ENCODE measurements at places on chromosomes 6 and 20.

DNA sequence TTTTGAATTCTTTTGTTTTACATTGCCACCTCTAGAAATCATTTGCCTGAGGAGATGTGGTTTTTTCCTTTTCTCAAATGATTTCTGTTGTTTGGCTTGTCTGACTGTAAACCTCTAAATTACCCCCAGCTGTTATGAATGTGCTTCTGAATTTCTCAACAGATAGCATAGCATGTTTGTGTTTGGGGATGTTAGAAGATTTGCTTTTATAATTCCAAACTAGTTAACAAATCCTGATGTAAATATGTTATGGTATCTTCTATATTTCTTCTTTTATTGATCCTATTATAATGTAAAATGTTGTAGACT, 31.6 kb upstream of the EZR start:
- DNase-seq: peak; percentile 28

DNA sequence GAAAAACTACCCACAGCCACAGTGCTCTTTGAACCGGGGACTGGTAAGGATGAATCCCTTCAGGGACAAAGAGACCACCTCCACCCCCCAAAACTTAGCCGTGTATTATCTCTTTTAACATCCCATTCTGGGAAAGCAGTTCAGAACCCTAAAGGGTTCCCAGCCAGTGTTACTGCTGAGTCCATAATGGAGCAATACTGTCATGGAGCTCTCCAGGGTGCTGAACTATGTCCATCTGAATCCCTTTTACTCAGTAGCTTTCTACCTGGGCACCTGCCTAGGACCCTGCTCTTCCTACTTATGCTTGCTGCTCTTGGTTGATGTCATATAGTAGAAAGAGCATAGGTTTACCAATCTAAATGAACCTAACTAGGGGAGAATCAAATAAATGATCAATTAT, 22.3 kb upstream of the SAYSD1 start:
- peak; percentile 41 for DNase-seq

DNA sequence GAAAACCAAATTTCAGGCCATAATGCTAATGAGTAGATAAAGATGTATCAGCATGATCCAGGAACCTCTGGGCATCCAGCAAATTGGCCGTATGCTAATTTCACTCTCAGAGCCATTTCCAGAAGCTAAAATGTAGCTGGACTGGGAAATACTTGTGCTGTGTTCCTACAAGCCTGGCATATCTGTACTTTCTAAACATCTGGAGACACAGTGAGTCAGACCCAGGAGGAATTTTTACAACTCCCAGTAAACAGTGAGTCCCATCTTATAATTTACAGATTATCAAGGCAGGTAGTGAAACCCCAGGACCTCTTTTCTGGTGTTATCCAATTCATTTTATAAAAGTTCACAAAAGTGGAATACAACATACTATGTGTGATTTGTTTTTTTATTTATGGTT, 683.0 kb upstream of the ADGRB3 start:
- DNase-seq: no peak

GRCh38 chr6:106513808-106514582, 115.3 kb downstream of the RTN4IP1 start:
- DNase-seq: no peak

GRCh38 chr20:57514273-57514751, 10.6 kb downstream of the CTCFL start:
- DNase-seq: peak; percentile 64

- no peak for DNase-seq
Observed at GRCh38 chr6:32568561-32568960, 21.1 kb downstream of the HLA-DRB1 start.

DNA sequence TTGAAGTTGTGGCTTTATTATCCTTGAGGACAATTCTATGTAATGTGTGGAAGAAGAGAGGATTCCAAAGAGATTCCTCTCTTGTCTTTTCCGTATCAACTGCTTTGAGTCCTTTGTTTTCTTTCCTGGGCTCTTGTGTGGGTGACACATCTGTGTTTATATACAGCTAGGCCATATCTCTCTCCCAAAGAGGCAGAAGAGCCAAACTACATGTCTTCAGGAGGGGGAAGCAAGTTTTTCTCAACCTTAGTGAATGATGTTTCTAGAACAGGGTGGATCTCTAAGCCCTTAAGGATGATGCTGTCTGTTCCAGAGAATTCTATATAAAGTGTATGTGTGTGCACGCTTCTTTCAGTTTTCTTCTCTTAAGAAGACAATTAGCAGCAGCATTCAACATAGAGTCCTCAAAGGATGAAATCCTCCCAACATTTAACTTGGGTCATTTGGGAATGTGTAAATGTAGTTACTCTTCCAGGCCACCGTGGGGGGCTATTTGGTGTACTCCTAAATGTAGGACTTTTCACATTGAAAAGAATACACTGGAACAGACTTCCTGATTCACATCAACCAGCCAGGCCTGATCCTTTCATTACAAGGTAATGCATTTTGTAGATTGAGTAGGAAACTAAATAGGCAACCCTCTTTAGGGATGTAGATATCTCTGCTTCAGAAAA, 92.8 kb upstream of the EEF1E1 start:
- DNase-seq: no peak

GRCh38 chr6:56096946-56097621, 150.3 kb downstream of the COL21A1 start:
- DNase-seq: no peak

DNA sequence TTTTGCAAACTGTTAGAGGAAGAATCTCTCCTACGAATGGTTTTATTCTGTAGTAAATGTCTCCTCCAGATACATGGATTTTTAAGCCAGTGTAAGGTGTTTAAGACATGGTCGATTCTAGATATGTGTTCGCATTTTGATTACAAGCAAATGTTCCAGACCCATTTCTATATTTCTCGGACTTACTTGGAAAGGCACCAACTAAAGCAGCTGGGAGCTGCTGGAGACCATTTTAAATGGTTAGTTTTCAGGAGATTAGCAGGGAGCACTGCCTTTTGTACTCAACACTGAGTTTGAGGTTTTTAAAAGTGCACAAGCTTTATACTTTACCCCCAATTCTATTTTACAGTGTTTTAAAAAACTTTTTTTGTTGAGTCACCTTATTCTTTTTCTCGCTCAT, 857.0 kb downstream of the KIF16B start:
- DNase-seq: no peak

DNA sequence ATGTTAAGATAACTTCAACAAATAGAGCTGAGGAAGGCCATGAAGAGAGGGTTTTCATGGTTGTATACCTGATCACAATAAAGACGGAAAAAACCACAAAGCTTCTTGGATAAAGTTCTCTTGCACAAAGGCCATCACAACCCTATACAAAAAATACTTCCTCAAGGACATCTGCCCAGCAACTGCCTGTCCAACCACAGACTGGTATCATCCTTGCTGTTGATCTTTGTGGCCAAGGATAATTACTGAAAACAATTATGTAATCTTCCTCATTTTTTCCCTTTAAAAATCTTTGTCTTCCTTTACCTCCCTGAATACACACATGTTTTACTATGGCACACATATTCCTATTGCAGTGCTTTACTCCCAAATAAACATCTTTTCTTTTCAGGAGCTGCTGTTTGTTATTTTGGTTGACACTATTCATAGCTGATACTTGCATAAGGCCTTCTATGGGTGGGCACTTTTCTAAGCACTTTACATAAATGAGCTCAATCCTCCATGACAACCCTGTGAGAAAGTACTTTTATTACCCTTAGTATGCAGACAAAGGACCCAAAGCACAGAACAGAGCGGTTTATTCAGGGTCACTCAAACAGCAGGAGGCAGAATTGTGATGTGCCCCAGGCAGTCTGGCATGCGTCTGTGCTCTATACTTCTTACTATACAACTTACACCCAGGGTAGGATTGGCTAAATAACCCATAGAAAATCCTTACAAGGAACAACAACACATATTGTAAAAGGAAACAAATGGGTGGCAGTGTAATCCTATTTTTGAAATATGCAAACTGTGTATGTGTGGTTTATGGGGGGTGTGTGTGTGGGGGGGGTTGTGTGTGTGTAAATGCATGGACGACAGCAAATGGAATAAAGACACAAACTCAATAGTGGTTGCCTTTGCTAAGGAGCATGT, 35.1 kb downstream of the SNRNP48 start:
- no peak for DNase-seq

DNA sequence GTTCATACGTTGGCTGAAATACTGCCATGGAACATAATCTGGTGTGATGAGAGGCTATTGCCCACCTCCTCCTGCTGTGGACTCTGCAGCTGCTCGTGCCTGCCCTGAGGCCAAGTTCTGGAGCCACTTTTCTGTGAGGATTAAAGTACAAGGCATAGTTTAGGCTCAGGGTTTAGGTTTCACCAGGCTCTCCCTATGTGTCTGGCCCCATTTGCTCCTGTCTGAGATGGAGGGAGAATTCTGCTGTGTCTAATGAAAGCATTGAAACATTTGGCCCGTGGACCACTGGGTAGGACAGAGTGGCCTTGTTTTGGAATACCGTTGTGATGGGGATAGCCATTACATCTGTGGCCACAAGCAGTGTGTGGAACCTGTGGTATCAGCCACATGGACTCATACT, 5.9 kb downstream of the WRNIP1 start:
- no peak for DNase-seq

GRCh38 chr6:54861905-54862616, 15.5 kb downstream of the FAM83B start:
- no peak for DNase-seq

- DNase-seq: peak; percentile 31
Observed at GRCh38 chr6:90545448-90545847, 41.4 kb downstream of the MAP3K7 start.

DNA sequence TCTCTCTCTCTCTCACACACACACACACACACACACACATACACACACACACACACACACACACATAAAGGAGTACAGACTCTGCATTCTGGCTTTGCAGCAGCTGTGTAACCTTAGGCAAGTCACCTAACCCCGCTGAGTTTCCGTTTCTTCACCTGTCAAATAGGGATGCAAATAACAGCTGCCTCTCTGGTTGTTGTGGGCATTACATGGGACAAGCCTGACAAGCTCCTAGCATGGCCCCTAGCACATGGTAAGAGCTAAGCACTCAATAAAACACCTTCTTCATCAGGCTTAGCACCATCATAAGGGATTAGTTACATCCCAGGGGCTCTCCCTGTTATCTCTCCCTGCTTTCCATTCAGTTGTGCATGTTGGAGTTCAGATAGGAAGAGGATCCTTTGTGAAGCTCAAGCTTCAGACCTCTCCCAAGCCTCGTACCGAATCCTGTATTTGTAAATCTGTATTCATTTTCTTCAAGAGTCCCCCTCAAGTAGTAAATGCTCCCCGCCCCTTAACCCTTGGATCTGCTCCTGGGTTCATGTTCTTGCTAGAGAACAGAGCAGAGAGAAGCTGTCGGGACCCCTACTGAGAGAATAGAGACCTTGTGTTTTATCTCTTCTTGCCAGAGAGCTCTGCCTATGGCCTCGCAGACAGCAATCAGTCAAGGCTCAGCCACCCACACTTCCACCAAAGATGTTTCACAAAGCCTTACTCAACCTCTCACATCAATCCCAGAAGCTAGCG, 2.2 kb downstream of the SLC13A3 start:
- DNase-seq: no peak

DNA sequence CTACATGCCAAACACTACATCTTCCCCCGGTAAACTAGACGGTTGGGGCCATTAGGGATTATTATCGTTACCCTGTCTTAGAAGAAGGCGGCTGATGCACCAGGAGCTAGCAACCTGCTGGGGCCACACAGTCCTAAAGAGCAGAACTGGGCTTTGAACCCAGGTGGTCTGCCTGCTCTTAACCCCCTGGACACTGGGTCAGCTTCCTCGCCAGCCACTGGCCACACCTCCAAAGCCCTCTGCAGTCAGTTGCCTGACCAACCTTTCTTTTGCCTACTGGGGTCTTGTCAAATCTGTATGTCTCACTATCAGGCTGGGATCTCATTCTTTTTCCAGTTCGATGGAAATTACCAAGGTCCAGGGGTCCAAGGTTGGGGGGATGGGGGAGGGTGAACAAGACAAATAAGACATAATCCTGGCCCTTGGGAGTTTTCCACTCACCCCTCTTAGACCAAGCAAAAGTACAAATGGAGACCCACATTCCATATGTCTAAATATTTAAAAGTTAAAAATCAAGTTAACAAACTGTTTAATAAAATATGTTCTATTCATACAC, 34.0 kb upstream of the FOXP4 start:
- no peak for DNase-seq

DNA sequence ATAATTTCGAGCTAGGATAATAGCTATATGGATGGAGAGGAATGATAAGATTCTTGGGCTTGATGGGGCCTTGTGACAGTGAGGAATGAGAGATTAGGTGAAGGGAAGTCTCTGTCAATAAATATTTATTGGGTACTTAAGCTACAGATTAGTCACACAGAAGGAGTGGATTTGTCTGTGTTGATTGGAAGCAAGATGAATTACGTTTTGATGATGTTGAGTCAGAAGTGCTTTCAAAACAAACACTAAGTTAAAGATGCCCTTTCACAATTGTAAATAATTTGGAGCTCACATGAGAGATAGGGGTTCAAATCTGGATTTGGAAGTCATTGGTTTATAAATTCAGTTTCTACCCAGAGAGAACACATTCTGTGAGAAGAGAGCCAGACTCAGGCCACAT, 834.2 kb downstream of the KIF16B start:
- DNase-seq: no peak
